ENCODE measurements at places on chromosomes 2 and 18.

DNA sequence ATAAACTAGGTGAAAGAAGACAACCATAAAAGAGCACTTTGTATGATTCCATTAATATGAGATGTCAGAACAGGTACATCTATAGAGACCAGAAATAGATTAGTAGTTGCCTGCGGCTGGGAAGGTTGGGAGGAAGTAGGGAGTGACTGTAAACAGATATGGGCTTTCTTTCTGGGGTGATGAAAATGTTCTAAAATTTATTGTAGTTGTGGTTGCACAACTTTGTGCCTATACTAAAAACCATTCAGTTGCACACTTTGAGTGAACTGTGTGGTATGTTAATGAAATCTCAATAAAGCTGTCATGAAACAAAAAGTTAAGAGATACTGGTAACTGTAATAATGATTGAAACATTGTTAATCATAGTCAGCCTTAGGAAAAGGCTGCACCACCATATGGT, 152.7 kb upstream of the ALPP start:
- no peak for DNase-seq

DNA sequence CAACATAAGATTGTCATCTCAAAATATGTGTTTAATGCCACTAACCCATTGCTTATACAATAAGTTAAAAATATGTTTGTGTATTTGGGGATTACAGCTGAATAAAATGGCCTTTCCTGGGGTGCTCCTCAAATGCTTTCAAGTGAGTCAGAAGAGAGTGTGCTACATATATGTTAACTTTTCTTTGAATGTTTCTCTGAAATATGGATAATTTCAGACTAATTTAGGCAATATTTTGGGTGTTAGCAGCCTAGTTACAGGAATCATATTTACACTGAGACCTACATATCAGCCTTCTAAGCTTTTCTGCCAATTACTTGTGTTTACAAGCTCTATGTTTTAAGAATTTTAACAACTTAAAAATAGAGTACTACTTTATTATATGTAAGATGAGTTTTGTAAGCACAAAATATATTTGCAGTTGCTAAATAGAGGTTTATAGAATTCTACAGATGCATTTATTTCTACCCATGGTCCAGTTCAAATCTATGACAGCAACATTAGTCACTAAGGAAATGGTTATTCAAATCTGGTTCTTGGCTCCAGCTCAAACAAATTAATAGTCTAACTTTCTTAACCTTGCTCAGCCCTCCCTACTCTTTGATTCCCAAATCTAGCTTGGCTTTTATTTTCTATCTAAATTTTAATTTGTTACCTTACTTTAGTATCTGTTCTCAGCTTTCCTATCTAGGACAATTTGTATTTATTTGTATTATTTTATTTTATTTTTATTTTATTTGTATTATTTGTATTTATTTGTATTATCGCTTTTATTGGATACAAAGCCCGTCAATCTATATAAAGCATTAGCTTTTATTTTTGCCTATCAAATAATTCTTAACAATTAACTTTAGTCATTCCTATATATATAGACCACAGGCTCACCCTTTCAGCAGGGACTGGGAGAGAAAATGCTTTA, 48.9 kb downstream of the FSIP2 start:
- no peak for DNase-seq

DNA sequence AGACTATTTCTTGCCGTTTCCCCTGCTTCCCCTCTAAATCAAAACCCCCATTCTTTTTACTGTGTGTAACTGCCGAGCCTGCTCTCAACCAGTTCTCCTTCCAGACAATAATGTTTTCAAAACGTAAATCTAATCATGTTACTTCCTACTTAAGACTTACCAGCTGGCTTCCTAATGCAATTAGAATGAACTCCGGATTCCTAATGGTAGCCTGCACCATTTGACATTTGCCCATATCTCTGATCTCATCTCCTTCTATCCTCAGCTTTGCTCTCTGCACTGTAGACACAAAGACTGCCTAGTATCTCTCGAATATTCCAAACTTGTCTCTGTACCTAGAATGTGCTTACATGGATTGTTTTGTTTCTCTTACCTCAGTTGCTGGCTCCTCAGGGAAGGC, 12.9 kb downstream of the TTL start:
- DNase-seq = no peak

GRCh38 chr2:159613091-159613490, 3.3 kb downstream of the BAZ2B start:
- DNase-seq = no peak

DNA sequence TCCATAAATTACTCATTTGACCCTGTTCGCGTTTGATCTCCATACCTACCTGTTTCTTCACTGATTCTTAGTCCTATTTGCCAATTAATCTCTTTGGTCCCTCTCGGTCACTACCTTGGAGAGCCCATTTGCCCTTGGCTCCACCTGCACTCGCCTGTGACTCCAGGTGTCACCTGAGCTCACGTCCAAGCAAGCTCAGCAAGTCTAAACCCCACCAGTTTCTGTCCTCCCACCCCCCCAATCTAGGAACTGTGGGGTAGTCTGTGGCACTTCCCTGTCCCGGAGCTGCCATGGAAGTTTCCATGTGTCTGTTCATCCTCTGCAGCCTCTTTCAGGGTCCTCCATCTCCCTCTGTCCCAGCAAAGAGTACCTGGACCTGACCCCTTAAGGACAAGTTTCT, 68.1 kb upstream of the BCL2L11 start:
- DNase-seq = no peak

- DNase-seq = no peak
These were observed 99.0 kb downstream of the SNTG2 start for GRCh38 chr2:1049691-1050090.

DNA sequence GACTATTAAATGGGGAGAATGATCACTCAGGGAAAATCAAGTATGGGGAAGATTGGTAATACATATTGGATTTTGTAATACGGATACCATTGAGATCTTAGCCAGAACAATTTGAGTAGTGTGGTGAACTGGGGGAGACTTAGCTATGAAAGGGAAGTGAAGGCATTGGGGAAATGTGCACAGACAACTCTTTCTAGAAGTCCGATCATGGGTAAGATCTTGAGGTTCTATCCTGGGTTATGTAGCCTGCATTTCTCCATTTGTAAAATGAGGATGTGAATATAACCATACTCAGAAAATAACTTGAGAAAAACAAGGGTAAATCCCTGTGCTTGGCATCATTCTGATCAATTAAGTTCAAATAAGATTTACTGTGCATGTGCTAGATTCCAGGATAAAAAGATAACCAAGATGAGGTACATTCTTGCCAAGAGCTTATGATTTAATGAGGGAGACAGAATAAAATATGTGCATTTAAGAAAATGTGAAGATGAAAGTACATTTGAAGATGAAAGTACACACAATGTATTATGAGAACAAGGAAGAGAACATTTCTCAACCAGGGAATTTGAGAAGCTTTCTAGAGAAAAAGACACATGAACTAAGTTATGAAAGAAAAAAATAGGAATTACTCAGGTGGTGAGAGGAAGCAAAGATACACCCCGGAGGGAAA, 49.5 kb downstream of the SLC40A1 start:
- DNase-seq = no peak

GRCh38 chr18:70371908-70372307, 83.1 kb downstream of the SOCS6 start:
- DNase-seq = no peak

DNA sequence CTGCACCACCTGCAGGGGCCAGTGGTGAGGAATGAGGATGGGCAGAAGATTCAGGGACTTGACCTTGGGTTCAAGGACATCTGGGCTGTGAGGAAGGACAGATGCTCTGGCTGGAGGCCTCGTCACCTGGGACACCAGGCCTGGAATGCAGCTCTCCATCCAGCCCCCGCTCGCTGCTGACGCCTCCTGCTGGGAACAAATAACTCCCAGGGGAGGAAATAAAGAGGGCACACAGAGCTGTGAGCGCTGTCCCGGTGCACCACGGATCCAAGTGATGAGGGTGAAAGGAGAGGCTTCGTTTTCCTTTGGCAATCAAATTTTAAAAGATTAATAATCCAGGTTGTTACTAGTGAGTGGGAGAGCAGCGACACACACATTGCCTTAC, 368.0 kb upstream of the MYT1L start:
- DNase-seq = no peak

GRCh38 chr2:183505911-183506310, 381.7 kb downstream of the NUP35 start:
- no peak for DNase-seq

DNA sequence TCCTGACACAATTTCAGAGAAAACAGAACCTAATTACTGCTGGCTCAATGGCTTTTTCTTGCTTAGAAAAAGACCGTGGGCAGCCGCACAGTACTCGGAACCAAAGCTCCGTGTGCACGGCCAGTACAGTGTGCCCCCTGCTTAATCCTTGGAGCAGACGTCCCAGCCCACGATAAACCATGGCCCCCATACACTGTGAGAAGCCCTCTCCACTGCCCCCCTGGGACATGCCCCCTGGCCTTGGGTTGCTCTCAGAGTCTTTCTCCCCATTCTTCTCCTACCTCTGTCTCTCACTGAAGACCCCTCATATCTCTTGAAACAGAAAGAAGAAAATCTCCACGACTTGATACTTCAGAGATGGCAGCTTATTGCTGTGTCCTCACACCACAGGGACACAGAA, 44.0 kb downstream of the CYP26B1 start:
- no peak for DNase-seq

- DNase-seq = no peak
These were observed 11.1 kb upstream of the EVA1A start for GRCh38 chr2:75571730-75572430.

- DNase-seq = no peak
These were observed 23.5 kb upstream of the DNMT3A start for GRCh38 chr2:25365241-25365640.

DNA sequence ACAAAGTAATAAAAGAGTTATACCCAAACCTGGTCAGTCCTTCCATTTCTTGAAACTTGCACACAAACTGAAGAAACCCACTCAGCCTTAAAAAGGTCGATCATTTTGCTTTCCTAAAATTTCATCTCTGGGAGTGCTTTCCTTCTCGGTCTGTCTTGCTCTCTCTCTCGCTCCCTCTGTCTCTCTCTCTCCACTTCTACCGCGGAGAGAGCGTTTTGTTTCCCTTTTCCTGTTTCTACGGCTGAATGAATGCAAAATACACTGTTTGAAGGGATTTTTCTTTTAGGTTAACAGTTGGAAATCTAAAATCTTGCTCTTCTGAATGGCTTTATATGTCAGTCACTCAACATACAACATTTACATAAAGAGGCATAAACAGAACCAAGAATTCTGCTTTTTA, 424.2 kb downstream of the TGIF1 start:
- no peak for DNase-seq

DNA sequence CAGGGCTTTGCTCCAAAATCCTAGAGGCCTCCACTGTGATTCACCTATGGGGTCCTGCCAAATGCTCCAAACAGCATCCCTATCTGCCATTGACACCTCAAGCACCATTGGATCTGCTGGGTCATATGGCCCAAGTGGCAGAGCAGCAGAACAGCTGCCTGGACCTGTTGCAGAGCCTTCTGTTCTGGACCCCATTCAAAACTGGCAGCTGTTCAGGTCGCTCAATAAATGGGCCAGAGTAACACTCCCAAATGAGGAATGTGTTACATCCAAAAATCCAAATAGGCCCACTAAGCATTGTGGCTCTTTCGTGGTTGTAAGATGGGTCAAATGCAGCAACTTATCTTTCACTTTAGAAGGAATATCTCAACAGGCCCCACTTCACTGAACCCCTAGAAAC, 783.6 kb downstream of the DCDC2C start:
- no peak for DNase-seq

GRCh38 chr18:9542924-9543323, 67.6 kb downstream of the RALBP1 start:
- DNase-seq = no peak

GRCh38 chr2:240341064-240341463, 94.4 kb upstream of the GPC1 start:
- DNase-seq = no peak

DNA sequence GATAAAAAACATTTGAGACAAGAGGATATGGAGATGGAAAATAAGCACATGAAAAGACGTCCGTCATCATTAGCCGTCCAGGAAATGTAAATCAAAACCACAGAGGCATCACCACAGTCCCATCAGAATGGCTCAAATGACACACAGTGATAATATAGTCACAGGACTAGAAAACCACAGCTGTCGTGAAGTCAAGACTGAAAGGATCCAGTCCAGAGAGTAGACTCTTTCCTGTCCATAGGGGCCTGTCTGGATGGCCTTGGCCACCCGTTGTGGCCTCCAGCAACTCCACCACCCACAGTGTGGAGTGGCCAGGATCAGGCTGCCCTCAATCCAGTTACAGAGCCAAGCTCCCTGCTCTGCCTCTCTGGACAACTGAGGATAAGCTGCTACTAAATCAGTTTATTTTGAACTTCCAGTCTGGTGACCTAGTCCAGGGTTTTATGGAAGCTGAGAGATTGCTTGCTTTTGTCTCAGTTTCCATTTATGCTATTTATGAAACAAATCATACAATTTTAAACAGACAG, 60.4 kb downstream of the RHOB start:
- no peak for DNase-seq

GRCh38 chr2:83172841-83173240, 1286.2 kb downstream of the SUCLG1 start:
- DNase-seq = no peak

DNA sequence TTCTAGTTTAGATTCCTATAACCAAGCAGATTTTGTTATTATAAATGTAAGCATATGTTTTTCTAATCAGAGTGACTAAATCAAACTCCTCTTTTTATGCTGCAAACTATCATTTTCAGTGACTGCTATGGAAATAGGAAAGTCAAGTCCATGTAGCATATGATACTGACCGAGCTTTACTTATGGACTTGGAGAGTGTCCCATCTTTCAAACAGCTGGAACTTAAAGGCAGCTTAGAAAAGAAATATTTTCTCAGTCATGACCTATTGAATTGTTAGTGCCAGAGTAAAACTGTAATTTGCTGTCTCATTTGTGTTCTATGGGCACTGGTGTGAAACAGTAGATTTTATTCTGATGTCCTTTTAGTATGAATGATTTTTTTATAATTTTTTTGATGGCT, 76.7 kb downstream of the PHLPP1 start:
- DNase-seq = no peak

- DNase-seq = no peak
These were observed 25.4 kb upstream of the ATP5MC3 start for GRCh38 chr2:175206866-175207265.

GRCh38 chr2:127811397-127812321, 688 bp upstream of the WDR33 start:
- DNase-seq = no peak

DNA sequence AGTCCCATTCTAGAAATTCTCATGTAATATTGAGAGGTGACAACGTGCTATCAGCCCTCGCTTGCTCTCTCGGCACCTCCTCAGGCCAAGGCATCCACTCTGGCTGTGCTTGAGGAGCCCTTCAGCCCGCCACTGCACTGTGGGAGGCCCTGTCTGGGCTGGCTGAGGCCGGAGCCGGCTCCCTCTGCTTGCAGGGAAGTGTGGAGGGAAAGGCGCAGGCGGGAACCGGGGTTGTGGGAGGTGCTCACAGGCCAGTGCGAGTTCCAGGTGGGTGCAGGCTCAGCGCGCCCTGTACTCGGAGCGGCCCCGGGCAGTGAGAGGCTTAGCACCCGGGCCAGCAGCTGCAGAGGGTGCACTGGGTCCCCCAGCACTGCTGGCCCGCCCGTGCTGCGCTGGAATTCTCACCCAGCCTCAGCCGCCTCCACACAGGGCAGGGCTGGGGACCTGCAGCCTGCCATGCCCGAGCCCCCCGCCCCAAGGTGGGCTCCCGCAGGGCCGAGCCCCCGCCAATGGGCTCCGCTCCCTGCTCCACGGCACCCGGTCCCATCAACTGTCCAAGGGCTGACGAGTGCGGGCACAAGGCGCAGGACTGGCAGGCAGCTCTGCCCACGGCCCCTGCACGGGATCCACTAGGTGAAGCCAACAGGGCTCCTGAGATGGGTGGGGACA, 1680.6 kb upstream of the LRRTM1 start:
- DNase-seq = no peak
